ENCODE measurements at places on chromosomes 13 and 19. TPM values are rescaled to one million over a fixed set of nuclear protein-coding genes. Genes with fewer than 3 reads are reported as not detected.

GRCh38 chr19:1980091-1980808 lies 35.3 kb downstream of the BTBD2 start:
- DNase-seq = no peak

DNA sequence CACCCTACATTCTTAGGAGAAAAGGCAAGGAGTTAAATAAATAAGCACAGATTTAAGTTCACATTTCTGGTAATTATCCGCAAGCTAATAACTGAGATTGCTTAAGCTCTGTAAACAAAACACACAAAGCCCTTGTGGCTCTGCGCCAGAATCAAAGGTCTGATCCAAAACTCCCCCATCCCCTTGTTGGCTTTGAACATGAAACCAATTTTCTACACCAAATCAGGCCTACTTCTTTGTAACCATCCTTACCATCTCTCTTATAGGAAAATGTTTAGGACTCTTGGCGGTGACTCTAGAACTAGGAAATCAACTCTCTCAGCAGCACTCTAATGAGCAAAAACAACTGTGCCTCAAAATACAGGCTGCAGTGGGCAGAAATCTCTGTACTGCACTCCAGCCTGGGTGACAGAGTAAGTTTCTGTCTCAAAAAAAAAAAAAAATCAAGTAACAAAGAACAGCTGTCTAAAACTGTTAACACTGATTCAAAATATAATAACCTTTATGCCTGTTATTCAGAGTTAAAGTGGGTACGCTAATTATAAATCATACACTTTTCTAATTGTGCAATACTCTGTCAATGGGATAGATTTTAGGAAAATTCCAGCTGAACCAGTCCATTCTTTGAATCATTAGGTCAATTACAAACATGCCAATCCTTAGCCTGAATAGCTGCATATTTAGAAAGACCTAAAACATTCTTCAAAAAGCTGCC lies 25.8 kb downstream of the ABCC4 start:
- DNase-seq = no peak

ZNF490 gene
- 3.9 TPM for total RNA-seq

EEF1AKMT1 gene
- total RNA-seq = 2.6 TPM

KIR2DL3 gene
- total RNA-seq = not detected

ZNF763 gene
- total RNA-seq = 4.5 TPM

GRCh38 chr13:112724788-112725345 lies 35.0 kb downstream of the ATP11A start:
- DNase-seq = no peak

DNA sequence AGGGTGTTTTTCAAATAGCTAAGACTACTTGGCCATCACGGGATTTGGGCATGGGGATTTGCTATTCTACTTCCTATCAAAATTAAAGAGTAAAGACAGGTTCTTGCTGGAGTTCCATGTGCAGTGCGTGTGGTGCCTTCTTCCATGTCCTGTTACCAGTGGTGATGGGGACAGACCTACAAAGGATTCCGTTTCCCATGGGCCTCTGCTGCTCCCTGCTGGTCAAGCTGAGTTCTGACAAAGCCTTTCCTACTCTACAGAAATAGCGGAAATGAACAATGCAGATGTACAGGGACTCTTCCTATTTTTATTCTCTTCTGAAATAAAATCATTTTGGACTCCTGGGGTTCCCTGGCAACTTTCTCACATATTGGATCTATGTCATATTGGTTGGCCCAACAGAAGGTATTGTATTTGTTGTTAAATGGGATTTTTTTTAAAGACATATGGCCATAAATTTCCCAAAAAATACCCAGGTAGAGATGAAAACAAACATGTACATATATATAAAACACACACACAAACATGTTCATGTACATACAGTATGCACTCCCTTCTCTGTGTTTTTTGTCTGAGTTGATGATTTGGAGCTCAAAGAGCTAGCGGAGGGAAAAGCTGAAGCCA lies 90.5 kb upstream of the SLC15A1 start:
- peak; percentile 77 for DNase-seq

DOCK6 gene
- total RNA-seq = 22.7 TPM

DNA sequence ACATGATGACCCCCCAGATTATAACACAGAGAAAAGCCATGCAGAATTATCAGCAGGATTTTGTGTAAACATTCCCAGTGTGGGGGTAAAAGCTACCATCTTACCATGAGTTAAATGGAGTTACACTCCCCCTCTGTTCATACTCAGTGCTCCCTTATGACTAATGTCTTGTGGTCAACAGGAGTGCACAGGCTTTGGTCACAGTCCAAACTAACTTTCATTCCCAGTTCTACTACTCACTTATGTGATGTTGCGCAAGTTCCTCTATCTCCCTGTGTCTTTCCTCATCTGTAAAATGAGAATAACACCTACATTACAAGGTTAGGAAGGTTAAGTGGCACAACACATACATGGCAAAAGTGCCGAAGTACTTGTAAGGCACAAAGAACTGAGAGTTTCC lies 277.9 kb downstream of the RBM26 start:
- DNase-seq = no peak

- DNase-seq = no peak
Observed at GRCh38 chr13:81001828-81002385, 661.0 kb upstream of the SPRY2 start.

DNA sequence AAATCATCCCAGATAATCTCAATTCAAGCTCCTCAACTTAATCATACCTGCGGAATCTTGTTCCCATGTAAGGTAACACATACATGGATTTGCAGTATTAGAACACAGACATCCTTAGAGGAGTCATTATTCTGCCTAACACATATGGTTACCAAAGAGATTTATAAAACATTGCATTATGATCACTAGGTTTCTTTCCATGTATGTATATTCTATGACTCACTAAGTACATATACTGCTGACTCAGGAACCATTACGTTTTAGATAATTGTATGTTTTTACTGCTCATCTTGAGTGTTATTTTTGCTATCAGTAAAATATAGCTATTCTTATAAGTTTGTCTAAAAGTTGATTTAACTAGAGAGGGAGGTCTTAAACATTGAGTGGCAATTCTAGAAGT lies 182.9 kb downstream of the SLITRK6 start:
- DNase-seq = no peak

- no peak for DNase-seq
Observed at GRCh38 chr19:48308631-48309586, 16.4 kb upstream of the EMP3 start.

NBEA gene
- 7.9 TPM for total RNA-seq

SMIM17 gene
- total RNA-seq = 0.19 TPM

- no peak for DNase-seq
Observed at GRCh38 chr13:32255724-32256109, 59.4 kb downstream of the ZAR1L start.

DNA sequence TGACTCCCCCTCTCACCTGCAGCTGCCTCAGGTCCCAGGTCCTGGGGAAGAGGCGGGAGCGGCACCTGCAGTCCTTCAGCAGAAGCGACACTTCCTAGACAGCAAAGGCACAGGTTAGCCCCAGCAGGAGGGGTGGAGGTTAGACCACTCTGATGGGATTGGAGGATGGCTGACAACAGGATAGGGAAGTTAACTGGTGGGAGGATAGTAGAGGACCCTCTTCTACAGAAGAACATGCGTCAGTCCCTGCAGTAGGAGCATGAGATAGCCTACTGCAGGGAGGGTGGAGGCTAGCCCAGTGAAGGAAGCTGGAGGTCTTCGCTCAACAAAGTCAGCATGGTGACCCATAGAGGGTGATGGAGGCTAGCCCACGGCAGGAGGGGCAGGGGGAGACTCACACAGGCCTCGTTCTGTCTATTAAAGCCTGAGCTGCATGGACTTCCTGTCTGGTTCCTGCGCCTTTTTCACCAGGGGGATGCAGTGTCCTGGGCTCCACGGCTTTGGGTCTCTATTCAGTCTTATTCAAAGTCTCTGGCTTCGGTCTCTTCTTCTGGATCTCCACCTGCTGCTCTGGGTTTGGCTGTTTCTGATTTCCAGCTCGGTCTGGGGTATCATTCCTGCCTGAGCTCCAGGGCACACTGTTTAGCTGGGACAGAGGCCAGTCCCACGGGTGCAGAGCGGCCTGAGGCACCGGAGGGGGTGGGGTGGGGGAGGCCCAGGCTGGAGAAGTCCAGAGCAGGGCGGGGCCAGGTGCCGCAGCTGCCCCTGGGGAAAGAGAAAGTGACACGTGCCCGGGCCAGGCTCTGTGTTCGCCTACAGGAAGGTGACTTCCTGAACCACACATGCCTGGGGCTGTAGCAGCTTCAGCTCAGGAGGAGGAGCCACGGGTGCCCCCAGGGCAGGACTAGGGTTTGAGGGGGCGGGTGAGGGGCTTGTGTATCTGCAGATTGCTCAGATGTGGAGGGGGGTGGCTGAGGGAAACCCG lies 7.3 kb downstream of the IFNL3 start:
- DNase-seq = peak; percentile 92

- no peak for DNase-seq
Observed at GRCh38 chr19:47430041-47430802, 10.9 kb upstream of the MEIS3 start.

KLK14 gene
- total RNA-seq = 0.32 TPM

GRCh38 chr19:695352-695949 lies at the start of gene PRSS57:
PRSS57 (minus strand) TSS chr19:695452; CDS start chr19:695430, 22 bp downstream.
- no peak for DNase-seq

GRCh38 chr13:98068521-98068920 lies 74.4 kb upstream of the FARP1 start:
- no peak for DNase-seq

GRCh38 chr13:110297011-110297410 lies 9.9 kb downstream of the COL4A1 start:
- no peak for DNase-seq

DNA sequence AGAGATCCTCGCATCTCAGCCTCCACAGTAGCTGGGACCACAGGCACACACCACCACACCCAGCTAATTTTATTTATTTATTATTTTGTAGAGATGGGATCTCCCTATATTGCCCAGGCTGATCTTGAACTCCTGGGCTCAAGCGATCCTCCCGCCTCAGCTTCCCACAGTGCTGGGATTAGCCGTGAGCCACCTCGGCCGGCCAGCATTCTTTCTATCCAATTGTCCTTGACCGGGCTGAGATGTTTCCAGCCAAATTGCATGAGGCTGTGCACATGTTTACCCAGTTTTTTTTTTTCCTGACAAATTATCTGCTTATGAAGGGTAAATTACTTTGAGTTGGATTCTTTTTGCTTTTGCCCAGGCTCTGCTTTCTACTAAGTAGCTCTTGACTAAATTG lies 28.2 kb downstream of the UNC13A start:
- DNase-seq = no peak

DNA sequence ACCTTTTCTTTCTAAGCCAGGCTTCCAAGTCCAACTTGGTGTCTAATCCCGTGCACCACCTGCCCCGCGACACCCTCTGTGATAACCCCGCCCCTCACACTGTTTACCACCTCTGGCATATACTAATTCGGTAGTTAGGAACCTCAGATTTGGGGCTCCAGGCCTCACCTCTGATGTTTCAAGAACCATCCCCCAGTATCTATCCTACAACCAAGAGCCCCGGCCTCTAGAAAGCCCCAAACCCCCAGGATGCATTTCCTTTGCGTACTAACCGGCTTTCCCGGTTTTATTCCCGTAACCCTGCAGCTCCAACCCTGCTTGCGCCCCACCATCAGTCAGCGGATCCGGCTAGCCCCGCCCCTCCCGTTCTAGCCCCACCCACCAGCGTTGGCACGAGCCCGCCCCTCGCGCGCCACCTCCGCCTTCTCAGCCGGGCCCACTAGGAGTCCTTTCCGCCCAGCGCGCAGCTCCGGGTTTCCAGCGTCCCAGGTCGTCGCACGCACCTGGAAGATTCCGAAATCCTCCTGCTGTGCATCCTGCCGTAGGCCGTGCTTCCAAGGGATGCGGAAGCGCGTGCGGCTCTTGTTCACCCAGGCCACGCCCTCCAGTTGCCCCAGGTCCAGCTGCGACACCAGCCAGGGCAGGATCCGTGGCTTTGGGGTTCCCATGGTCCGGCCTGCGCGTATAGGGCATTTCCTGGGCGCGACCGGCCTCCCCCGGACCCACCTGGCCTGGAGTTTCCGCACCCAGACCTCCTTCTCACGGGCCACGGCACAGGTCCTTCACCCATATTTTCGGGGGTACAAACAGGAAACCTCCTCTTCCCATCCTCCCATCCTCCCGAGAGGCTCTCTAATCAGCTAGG lies 1.3 kb downstream of the IRF3 start:
- DNase-seq = peak; percentile 95

DNA sequence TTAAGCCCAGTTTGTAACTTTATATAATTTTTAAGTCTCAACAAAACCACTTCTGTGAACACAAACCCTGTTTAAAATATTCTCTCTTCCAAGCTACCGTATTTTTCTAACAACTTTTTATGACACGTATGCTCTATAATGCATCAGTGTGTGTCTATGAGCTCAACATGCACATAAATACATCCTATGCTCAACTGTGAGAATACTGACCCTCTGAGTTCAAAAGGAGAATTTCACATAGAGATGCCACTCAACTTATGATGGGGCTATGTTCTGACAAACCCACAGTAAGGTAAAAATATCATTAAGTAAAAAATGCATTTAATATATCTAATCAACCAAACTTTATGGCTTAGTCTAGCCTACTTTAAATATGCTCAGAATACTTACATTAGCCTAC lies 1139.7 kb upstream of the SPRY2 start:
- DNase-seq = no peak

ERICH6B gene
- total RNA-seq = not detected

GRCh38 chr13:44117351-44117750 lies 237.6 kb downstream of the LACC1 start:
- no peak for DNase-seq

RAB3A gene
- 2.0 TPM for total RNA-seq

DNA sequence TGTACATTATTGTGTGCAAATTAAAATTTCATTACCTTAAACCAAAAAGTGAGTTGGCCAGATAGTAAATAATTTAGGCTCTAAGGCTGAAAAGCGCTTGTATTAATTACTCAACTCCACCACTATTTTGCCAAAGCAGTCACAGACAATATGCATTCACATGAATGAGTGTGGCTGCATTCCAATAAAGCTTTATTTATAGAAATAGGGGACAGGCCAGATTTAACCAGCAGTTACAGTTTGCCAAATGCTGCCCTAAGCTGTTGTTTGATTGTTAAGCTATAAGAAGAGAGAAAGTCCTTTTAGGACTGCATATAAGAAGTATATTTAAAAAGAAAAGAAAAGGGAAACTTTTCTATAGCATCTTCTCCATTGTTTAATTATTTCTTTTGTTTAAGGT lies 342.6 kb downstream of the ITGBL1 start:
- no peak for DNase-seq

DNA sequence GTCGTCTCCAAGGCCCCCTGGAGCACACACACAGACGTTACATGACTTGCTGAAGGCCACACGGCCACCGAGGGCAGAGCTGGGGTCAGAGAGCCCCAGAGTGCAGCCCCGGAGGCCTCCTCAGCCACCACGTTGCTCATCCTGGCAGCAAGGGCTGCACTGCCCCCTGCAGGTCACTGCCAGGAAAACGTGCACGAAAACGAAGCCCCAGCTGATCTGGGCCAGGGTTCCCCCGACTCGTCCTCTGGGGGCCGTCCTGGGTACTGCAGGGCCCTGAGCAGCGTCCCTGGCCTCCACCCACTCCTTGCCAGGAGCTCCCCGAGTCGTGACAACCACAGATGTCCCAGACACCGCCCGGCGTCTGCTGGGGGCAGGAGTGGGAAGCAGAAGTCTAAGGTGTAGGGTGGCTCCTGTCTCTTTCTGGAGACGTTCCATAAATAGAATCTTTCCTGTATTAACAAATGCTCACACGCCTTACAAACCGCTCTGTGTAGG lies 3.4 kb downstream of the TPGS1 start:
- DNase-seq = peak; percentile 62

All from pancreas (tissue), 10 donors.